ENCODE measurements at places on chromosomes 3 and 15.

GRCh38 chr3:74883690-74884089, 269.2 kb upstream of the CNTN3 start:
- DNase-seq, result no peak

- DNase-seq, result no peak
These were observed 66.6 kb downstream of the LDHAL6B start for GRCh38 chr15:59273234-59273633.

- no peak for DNase-seq
These were observed 1.4 kb upstream of the RSRC1 start for GRCh38 chr3:158108445-158108985.

- no peak for DNase-seq
These were observed 625.6 kb downstream of the SI start for GRCh38 chr3:164452707-164453106.

- peak; percentile 83 for DNase-seq
These were observed 49.9 kb upstream of the NEDD4 start for GRCh38 chr15:56042982-56043980.

DNA sequence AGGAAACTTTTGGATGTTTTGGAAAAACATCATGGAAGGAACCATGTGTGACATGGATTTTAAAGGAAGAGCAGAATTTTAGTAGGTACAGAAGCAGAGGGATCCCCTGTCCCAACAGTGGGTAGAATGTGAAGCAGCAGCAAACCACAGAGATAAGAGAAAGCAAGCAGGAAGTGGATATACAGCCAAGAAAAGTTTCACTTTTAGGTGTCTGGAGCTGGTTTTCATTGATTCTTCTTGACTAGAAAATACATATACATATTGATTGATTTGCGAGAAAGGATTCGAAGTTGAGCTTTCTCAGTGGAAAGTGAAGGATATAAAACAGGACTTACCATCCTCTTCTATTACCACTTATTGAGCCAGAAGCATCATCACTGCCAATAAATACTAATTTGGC, 133.5 kb downstream of the KCNMB2 start:
- DNase-seq, result no peak

DNA sequence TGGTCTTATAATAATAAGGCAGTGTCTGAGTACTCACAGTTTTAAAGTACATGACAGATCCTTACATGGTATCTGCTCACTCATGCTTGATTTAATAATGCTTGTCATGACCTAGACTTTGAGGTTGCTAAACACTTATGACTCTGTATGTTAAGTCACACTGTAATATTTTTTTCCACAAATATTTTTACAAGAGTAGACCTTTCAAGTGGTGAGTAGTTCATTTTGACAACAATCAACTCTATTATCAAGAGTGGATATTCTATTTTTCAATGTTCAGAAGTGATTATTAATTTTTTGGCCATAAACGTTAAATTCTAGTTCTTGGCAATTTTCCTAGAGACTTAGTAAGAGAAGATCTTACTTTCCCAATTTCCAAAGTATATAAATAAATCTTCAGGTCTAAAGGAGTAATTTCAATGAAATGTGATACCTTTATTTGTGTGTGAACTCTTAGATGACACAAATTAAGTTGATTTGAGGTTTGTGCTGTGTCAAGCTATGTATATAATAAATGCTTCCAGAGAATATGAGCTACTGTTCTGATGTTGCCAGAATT, 104.5 kb downstream of the NLGN1 start:
- DNase-seq, result no peak

GRCh38 chr3:14884665-14885064, 62.7 kb upstream of the NR2C2 start:
- DNase-seq, result no peak

DNA sequence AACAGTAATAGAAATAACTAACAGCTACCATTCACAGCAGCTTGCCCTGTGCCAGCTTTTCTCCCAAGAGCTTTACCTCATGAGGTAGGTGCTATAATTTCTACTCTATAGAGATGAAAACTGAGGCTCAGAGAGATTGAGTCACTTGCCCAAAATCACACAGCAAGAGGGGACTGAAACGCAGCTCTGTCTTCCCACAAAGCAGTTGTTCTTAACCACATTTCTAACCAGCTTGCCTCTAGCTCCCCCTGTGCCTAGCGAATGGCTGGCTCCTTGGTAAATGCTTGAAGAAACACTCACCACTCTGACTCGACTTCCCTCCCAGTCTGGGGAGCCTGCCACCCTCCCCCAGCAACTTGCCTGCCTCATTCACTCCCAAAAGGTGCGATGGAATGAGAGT, 15.6 kb upstream of the TMEM40 start:
- no peak for DNase-seq

DNA sequence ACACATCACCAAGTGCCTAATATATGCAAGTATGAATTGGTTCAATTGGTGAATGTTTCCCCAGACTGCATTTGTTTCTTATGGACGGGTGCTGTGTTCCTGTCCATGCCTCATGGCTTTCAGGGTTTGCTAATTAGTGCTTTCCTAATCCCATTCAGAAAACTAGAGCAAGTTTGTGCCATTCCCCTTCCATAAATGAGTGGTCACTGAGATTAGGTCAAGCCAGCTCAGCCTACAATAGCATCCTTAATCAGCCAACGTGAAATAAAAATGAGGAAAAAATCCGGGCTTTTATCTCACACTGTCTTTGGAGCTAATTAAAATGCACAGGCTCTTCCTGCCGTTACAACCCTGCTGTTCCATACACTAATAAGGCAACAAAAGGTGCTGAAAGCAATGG, 788.8 kb downstream of the ROBO1 start:
- DNase-seq, result no peak

DNA sequence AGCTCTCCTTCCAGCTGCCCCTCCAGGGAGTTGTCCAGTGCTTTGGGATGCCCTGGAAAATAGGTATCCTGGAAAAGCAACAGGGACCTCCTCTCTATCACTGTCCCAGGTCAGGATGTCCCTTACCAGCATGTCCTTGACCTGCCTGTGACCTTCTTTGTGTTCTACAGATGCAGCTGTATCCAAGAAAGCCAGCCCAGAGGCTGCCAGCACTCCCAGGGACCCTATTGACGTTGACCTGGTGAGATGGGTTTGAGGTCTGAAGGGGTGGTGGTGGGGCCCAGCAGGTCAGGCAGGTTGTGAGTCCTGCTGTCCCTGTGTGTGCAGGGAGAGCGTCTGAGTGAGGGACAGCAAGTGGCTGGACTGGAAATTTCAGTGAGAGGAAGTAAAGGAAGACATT, 30.2 kb downstream of the PML start:
- DNase-seq, result no peak

DNA sequence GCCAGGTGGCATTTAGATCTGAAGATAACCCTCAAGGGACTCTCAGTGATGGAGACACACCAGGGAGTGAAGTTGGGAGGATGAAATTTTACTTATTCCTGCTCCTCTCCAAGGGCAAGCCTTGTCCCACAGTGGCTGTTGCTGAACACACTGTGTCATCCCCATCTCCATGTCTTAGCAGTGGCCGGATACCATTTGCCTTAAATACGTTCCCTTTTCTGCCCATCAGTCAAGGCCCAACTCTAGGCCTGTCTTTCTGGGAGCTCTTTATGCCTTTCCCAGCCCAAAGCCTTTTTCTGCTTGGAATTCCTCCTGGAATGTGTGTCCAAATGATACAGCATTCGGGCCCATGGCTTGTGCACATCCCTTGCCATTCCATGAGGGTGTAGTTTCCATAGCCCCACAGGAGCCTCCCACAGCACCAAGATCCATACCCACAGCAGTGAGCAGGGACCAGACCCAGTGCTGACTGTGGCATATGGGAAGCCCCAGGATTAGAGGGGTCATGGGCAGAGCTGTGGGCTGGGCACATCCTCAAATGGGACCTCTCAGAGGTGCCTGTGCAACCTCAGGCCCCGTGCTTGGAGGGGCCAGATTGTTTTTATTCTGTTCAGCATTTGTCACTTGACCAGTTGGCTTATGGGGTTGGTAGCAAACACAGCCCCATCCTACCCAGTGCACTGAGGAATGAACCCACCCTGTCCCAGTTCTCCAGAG, 63.7 kb upstream of the PRR23C start:
- no peak for DNase-seq

DNA sequence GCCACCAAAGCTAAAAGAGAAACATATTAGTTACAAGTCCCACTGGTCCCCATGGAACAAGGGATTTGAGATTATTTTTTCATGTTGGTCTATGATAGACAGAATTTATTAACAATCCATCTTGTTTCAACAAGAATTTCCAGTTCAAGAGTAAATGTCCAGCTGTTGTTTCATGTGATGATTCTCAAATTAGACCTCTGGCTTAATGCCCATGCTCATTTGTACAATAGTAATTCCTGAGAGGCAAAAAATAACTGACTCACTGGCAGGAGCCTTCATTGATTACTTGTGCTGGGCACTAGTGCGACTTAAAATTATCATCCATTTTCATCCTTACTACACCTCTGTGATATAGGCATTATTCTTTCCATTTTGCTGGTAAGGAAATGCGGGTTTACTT, 171.3 kb downstream of the ITPR1 start:
- no peak for DNase-seq

DNA sequence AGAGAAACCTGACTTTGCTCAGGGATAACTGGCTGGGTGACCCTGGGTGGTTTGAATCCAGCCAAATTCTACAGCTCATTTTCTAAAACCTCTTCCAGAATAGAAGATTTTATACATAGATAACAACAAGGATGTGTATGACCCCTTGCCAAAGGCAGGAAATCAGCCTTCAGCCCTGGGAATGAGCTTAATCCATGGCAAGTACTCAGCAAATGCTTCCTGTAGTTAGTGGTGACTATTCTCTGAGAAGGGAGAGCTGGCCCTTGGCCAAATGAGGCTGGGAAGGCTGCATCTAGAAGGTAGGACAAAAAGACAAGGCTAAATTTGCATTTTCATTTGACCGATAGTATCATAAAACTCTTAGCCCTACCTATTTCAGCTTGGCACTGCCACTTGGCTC, 4.6 kb upstream of the HACD3 start:
- DNase-seq, result no peak

DNA sequence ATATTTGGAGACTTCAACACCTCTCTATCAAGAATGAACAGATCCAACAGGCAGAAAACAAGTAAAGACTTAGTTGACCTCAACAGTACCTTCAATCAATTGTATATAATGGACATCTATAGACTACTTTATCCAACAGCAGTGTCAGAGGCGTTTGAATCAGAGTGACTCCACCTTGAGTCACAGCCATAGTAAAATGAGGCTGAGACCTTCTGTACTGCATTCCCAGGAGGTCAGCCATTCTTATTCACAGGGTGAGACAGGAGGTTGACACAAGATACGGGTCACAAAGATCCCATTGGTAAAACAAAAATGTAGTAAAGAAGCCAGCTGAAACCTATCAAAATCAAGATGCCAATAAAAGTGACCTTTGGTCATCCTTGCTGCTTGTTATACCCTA, 299.8 kb downstream of the CNTN3 start:
- DNase-seq, result no peak

DNA sequence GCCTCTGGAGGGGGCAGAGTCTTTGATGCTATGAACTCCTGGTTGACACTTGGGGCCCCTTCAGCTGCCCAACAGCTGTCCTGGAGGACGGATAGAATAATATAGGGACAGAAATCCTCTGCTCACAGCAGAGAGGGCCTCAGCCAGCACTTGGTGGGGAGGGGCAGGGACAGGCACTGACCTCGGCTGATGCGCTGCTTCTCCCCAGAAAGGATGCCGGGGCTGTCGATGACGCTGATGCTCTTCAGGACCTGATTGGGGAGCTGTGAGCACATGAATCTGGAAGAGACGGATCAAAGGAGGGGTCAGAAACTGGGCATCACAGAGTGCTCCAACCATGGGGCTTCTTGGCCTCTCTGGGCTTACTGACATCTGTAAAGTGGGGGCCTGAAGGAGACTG, 29.5 kb downstream of the EHD4 start:
- DNase-seq, result no peak

GRCh38 chr3:157460253-157460652, 23.6 kb downstream of the PTX3 start:
- no peak for DNase-seq

DNA sequence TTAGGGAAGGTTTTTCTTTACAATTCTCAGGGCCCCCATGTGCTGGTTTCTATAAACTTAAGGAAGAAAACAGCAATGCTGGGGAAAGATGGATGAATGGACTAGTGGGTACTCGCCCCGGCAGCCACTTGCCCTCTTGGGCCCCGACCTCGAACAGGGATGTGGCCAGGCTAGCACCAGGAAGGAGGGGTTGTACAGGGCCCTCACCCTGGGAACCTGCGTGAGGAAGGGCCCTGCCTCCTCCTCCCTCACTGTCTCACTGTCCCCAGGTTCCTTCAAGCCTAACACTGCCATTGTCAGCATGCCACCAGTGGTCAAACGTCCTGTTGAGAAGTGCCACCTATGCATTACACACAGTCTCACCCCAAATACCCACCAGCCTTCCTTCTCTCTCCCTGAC, 9.1 kb downstream of the ADAMTS17 start:
- no peak for DNase-seq

GRCh38 chr3:8518138-8518537, 16.5 kb downstream of the LMCD1 start:
- DNase-seq, result no peak

DNA sequence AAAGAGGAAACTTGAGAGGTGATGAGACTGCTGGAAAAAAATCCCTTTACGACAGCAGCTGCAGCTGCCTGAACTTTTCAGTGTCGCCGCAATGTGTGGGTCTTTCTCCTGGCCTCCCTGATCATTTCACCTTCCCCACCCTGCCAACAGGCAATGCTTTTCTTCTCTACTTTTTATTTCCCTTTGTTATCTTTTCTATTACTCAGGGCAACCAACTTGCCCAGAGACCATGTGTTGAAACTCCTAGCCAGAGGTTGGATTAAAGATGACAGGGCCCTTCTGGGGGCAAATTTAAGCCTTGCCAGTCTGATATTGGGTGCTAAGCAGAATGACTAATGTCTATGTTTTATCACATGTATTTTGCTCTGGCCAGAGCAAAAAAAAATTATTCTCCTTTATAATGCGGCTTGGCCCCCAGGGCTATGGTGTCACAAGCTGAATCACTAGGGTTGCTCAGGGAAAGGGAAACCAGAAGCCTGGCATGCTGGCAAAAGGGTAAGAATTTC, 51.5 kb upstream of the CFAP20DC start:
- DNase-seq, result no peak

GRCh38 chr3:71225951-71226564, 357.5 kb downstream of the FOXP1 start:
- DNase-seq, result no peak

Measured in CD4-positive, alpha-beta T cell treated with Interleukin-21 for 1 hour (primary cell).